ENCODE measurements at places on chromosomes 11 and 22.

DNA sequence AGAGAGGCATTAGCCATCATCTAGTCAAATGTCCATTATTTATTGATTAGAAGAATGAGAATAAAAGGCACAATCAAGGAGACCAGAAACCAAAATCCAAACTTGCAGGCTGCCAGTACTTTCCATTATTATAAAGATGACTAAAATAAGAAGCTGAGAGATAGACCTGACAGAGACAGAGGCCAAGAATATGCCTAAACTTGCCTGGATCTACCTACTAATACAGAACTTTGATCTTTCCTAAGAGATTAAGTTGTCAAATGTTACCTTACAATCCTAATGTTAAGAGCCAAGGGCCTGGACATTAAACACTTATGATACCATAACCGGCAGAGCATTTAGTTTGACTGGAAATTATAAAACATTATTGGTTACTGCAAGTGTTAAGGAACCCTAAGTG lies 6.2 kb downstream of the LGR4 start:
- no peak for DNase-seq

DNA sequence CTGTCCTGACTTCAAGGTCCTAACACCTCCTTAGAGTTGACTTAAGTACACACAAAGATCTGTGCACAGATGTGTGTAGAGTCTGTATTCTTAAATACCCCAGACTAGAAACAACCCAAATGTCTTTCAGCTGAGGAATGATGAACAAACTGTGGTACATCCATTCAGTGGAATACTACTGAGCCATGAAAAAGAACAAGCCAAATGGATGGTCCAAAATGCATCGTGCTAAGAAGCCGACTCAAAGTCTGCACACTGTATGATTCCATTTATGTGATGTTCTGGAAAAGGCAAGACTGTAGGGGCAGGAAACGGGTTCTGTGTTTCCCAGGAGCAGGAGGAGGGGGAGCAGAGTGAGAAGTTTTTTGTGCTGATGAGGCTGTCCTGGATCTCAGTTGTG lies 56.7 kb upstream of the LINC01488 start:
- DNase-seq: no peak

GRCh38 chr11:72584293-72584938 lies 89.8 kb downstream of the PDE2A start:
- DNase-seq: no peak

DNA sequence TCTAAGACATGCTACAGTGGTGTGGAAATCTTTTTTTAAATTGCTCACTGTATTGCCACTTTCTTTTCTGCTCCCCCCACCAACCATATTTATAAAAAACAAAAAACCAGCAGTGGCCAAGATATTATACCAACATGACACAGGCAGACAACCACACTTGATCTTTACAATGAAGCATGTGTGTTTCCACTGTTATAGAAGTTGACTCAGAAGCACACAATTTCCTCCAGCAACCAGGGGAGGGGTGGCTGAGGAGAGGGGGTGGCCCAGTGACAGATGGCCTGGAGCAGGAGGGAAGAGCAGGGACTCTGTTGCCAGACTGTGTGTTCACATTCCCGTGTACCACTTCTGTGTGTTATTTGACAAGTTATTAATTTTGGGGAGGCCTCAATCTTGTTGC lies 14.8 kb downstream of the CD59 start:
- DNase-seq: peak; percentile 67

DNA sequence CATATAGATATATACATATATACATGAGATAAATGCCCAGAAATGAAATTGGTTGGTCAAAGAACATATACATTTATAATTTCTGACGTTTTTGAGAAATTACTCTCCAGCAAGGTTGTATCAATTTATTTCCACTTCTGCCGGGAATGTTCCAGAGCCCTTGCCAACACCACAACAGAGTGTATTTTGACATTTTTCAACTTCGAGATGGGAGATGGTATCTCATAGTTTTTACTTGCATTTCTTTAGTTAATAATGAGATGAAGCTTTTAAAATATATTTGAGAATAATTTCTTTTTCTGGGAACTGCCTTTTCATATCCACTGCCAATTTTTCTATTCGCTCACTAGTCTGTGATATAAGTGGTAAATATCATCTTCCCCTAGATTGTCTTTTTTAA lies 19.3 kb upstream of the CLMP start:
- DNase-seq: no peak

- DNase-seq: no peak
These were observed 40.9 kb upstream of the CELSR1 start for GRCh38 chr22:46578251-46578823.
